ENCODE measurements at places on chromosomes 16 and 17.

DNA sequence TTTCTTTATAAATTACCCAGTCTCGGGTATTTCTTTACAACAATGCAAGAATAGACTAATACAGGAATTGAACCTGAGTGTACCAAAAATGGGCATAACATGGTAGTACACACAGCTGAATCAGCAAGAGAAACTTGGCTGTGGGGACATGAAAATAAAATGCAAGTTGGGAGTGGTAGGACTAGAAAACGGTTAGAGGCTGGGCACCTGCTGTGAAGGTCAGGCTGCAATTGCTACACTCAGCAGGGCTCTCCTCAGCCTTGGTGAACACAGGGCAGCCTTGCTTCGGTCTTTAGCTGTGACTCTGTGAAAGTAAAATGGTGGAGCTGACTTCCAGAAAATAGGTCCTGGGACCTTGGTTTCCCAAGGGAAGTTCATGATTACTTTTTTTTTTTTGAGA lies 45.6 kb downstream of the CNGB1 start:
- DNase-seq = no peak

- no peak for DNase-seq
Observed at GRCh38 chr17:17147821-17148220, 58.3 kb downstream of the PLD6 start.

DNA sequence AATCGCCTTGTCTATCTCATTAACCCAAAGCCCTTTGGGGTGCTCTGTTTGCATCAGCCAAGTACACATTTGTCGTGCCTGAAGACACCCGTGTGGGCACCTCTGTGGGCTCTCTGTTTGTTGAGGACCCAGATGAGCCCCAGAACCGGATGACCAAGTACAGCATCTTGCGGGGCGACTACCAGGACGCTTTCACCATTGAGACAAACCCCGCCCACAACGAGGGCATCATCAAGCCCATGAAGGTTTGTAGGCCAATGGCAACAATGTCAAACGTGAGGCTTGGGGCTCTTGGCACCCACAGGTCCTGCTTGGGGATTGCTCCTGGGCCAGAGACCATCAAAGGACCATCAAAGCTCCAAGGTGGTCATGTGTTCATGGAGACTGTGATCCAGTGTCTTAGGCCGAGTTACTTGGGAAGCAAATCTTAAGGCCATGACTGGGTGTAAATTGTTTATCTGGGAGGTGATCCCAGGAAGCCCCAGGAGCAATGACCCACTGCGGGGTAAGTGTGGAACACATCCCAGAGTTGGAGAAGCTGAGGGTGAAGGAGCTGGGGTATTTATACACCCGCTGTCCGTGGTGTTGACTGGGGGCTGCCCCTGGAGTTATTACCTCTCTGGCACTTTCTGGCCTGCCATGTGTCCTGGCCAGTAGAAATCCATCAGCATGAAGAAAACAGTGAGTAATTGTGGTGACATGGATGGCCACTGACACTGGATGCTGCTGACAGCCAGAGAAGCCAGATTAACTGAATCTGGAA lies 24.0 kb downstream of the CDH5 start:
- DNase-seq = no peak

- DNase-seq = no peak
Observed at GRCh38 chr16:1137604-1138003, 15.3 kb upstream of the CACNA1H start.

DNA sequence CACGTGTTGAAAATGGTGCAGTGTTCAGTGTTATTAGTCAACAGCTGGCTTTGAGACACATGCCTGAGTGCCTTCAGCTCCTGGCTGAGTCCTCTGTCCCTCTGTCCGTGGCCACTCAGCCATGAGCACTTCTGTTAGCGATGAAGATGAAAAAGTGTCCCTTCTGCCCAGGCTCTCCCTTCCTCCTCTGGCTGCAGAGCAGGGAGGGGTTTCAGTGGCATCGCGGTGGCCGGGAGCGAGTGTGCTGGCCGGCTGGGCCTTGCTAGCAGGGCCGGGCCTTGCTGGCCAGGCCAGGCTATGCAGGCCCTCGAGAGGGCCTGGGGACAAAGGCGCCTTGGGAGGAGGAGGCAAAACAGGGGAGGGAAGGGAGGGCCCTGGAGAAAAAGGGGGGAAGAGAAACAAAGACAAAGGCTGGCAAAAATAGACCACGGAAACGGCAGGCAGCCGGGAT lies 47.7 kb downstream of the CMIP start:
- no peak for DNase-seq

- no peak for DNase-seq
Observed at GRCh38 chr17:47325176-47325575, 1.4 kb downstream of the EFCAB13 start.

DNA sequence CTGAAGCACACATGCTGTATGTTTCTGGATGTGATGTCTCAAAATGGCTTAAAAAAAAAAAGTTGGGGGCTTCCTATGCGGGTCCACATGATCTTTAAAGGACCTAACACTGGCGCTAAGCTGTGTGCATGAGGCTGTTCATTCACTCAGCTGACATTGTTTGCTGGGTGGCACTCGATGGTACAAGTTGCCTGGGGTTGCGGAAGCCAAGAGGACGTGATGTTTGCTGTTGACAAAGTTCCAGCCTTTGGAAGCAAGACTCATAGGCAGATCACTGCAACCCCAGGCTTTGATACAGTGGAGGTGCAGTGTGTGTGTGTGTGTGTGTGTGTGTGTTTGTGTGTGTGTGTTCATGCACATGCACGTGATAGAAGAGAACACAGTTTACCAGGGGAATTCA lies 29.5 kb upstream of the DNAI2 start:
- no peak for DNase-seq

- DNase-seq = no peak
Observed at GRCh38 chr16:52548261-52549010, 1.5 kb upstream of the TOX3 start.

DNA sequence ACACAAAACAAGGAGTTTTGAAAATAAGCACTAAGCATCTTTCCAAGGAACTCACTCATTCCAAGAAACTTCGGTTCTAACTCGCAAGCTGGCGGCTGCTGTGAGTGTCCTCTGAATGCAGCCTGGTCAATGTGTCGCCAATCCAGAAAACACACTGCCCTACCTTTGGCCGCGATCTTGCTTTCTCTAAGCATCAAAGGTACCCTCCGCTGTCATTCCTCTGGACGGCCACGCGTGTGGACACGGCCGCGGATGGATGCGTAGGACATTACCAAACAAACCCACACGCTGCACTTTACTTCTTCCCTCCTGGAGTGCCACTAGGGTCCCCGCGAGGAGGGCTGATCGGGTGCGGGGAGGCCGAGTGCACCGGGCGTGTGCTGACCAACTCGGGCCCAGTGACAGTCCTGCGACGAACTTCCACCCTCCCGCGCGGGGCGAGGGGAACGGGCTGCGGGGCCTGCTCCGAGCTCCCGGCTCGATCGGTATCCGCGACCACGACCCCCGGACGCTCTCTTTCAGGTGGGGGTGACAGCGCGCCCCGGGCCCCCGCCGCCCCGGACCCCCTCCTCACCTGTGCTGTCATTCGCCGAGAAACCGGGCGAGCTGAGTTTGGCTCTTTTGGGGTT lies 1.1 kb downstream of the CREBBP start:
- peak; percentile 23 for DNase-seq

- peak; percentile 63 for DNase-seq
Observed at GRCh38 chr17:9576521-9577372, at the start of gene CFAP52. Gene CFAP52 (plus strand): TSS chr17:9576642. CDS start chr17:9576696, 54 bp downstream.

DNA sequence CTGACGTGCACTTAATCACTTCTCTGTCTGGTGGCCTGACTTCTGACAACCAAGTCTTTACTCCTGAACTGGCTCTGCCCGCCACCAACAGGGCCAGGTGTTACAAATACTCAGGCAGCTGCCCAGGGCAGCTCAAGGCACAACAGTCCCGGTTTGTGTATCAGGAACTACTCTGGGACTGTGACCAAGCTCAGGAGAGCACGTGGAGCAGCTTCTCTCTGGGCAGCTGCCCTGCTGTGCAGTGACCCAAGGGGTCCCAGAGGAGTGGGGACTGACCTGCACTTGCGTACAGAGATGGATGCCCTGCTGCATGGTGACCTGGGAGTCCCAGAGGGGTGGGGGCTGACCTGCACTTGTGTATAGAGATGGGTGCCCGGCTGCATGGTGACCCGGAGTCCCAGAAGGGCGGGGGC lies 21.9 kb downstream of the LITAFD start:
- DNase-seq = no peak

DNA sequence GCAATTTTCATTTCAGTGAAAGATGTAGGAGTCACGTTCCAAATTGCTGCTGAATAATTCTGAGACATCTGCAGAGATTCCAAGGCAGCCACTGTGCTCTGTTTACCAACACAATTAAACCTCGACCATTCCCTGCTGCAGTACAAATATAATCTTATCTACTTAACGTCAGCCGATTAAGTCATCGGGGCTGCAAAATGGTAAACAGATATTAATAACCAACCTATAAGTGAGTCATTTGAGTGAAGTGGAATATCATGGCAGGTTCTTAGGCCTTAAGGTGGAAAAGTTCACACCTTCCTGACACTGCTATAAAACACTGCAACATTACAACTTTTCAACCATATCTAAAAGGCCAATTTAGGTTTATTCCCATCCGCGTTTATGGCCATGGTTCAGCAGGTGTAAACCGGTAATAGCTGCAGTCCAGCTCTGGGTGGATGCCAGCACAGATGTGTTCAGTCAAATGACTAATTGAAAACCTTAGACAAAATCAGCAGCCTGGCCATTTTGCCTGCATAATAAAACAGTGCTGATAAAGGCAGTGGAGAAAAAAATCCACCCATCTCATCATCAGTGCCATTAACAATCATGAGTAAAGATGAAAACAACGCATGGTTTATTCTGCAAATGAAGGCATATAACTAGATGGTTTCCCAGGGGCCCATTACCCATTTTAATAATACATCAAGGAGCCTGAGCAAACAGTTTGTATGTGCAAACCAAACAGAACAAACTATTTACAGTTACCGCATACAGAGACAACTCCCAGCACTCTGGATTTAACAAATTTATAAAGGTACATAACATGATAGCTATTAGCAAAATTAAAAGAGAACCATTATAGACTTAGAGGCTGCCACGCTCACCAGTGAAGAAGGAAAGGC lies 202.9 kb upstream of the IRX3 start:
- DNase-seq = no peak

GRCh38 chr16:53081686-53082407 lies 27.1 kb downstream of the CHD9 start:
- no peak for DNase-seq

GRCh38 chr16:51538707-51539498 lies 387.8 kb upstream of the SALL1 start:
- no peak for DNase-seq

DNA sequence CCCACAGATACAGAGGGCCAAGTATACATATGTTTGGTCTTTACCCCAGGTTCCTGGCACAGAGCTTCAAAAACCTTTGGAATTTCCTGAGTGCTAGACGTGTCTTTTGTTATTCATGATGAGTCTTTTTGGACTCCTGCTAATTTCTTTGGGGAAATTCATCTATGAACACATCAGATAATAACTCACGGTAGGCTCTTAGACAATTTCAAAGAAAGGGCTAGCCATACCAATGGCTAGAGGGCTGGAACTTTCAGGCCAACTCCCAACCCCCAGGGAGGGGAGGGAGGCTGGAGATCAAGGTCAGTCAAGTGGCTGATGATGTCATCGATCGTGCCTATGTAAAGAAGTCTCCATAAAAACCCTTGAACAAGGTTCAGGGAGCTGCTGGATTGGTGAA lies 101.9 kb downstream of the STX8 start:
- DNase-seq = no peak

DNA sequence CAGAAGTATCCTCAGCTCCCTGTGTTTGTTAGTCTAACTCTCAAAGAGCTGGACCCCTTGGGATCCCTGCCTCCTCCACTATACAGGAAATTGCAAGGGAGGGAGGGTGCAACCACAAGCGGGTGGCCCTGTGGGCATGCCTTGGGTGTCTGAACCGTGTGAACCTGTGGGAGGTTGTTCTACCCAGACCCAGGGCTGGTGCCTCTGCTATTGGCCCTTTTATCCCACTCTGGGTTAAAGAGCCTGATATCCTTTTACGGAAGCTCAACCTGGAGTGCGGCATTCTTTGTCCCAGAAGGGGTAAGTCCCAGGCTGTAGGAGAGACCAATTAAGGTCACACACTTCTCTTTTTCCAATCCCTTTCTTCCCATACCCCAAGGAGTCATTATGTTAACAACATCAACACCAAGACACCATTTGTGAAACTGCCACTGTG lies 53.4 kb downstream of the ARSG start:
- DNase-seq = no peak

DNA sequence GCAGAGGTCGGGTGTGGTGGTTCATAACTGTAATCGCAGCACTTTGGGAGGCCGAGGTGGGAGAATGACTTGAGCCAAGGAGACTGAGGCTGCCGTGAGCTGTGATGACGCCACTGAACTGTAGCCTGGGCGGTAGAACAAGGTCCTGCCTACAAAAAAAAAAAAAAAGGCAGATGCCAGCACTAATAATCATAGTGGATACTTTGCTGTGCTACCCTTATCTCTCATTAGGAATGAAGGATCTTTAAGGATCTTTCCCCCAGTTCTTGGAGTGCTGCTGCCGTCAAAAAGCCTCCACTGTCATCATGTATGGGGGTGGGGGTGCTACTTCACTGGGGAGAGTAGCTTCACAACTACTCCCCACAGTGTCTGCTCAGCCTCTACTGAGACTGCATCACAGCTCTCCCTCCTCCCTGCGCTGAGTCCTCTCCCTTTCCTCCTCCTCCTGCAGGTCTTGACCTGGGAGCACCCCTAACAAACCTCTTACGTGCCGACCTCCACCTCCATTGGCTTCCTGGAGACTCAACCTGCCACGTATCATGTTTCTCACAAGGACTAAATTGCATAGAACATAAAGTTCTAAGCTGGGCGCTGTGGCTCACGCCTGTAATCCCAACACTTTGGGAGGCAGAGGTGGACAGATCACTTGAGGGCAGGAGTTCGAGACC lies 24.4 kb upstream of the ST6GALNAC1 start:
- no peak for DNase-seq

DNA sequence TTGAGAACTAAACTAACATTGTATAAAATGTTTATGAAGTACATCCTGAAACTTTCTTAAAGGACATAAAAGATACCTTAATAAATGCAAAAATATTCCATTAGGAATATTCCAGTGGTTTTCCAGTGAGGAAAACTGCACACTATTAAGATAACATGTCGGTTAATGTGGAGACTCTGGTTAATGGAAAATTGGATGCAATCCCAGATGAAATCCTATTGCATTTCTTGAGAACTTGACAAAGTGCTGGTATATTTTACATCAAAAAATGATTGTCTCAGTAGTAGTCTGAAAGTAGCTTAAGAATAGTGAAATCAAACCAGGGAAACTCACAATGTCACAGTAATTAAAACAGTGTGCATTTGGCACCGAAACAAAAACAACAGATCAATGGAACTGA lies 202.5 kb upstream of the MON1B start:
- no peak for DNase-seq

- no peak for DNase-seq
Observed at GRCh38 chr16:87133112-87133850, 183.9 kb downstream of the C16orf95 start.

All from stimulated activated effector memory CD8-positive, alpha-beta T cell treated with anti-CD3 and anti-CD28 coated beads, Interleukin-12 subunit alpha, Interleukin-12 subunit beta, amount 100 ng/mL, for 72 hours (primary cell).